DMS 273 treated with DMSO at 0.1 percent for 48 hours (cell line): ENCODE measurements at places on chromosomes 13 and 19.

- DNase-seq, result no peak
These were observed 218.8 kb downstream of the NBEA start for GRCh38 chr13:35160896-35161295.

DNA sequence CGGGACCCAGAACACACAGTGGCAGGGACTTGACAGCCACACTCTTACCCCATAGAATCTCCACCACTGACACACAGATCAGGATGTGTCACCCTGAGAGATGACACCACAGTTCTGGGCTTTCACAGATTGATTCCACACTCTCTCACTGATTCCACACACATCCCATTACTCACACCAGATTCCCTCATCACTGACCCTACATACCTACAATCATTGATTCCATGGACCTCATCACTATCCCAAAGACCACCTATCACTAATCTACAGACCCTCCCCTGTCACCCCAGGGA lies 57.6 kb upstream of the ZNF527 start:
- no peak for DNase-seq

DNA sequence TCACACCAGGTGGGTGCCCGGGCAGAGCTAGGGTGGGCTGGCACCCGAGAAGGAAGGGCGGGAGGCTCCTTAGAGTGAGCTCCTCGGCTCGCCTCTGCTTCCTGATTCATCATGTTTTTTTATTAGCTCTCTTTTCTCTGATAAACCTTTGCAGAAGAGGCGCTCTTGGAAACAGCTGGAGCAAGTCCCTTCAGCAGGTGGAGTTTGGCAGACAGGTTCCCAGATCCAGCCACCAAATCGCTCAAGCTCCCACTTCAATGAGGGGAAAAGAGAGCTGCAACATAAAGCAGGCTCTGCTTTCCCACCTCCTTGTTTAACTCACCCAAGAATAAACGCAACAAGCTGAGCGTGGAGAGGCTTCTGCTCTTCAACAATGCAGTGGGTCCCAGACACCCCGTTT lies 244.8 kb downstream of the TSHZ3 start:
- no peak for DNase-seq

- DNase-seq, result no peak
These were observed 454 bp downstream of the TIMM44 start for GRCh38 chr19:7942981-7943443.

DNA sequence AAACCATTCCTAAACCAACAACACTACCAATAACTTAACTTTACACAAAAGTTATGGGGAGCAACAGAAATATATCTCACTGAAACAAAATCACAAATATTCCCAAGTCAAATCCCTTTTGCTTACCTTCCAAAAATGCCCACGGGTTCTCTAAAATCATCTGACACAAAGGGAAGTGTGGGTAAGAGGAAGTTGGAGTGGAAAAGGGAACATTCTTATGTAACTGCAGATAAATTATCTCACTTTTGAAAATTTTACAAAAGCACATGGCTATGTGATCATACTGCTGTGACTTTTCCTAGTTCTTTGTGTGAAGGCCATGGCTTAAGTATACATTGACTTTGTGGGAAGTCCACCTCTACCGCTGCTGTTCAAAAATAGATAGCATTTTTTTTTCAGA lies 350.5 kb downstream of the GPC6 start:
- no peak for DNase-seq

GRCh38 chr13:59374691-59375090 lies 789.0 kb downstream of the DIAPH3 start:
- DNase-seq, result no peak

GRCh38 chr13:53165261-53165660 lies 136.6 kb downstream of the OLFM4 start:
- DNase-seq, result no peak

- DNase-seq, result no peak
These were observed 396.9 kb downstream of the DLEU7 start for GRCh38 chr13:50446611-50447010.

- DNase-seq, result no peak
These were observed 668.4 kb downstream of the DIAPH3 start for GRCh38 chr13:59495299-59495698.

DNA sequence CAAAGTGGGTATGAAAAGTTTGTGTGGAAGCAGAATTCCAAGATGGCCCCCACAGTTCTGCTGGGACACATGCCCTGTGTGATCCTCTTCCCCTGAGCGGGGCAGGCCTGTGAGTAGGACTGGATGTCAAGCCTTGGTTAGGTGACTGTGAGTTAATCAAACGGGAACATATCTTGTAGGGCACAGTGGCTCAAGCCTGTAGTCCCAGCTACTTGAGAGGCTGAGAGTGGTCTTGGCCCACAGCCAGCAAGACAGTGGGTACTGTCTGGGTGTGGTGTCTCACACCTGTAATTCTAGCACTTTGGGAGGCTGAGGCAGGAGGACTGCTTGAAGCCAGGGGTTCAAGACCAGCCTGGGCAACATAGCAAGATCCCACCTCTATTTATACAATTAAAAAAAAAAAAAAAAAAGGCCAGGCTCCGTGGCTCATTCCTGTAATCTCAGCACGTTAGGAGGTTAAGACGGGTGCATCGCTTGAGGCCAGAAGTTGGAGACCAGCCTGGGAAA lies 6.4 kb downstream of the ZNF653 start:
- no peak for DNase-seq

GRCh38 chr13:107743983-107744382 lies 471.4 kb downstream of the LIG4 start:
- DNase-seq, result no peak

- peak; percentile 68 for DNase-seq
These were observed 589 bp downstream of the ZBTB45 start for GRCh38 chr19:58519087-58519354.

DNA sequence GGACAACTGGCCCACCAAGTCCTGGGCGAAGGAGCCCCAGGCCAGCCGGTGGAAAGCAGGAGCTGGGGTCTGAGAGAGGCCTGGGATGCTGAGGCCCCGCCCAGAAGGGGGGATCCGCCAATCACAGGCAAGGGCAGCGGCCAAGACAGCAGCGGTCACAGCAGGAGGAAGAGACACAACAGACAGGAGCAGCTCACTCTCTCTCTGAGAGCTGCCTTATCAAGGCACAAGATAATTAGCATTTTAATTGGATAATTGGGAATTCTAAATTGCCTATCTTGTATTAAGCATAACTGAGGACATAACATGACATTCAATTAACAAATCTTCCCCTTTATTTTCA lies 46.2 kb downstream of the CEBPG start:
- DNase-seq, result no peak

DNA sequence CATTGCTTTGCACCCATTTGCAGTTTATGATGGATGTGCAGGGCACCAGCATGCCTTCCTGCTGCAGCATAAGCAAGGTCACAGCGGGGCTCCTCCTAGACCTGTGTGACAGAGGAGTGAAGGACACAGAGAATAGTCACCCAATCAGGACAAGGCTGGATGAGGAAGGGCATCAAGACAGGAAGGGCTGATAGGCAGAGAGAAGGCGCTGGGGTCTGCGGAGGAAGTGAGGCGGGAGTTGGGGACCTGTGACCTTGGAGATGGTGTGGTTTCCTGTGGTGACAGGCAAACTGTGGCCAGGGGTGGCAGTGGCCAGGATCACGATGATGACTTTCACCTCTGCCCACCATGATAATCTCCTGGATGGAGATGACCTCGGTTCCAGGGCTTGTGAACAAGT lies 16.4 kb upstream of the KCTD15 start:
- no peak for DNase-seq

DNA sequence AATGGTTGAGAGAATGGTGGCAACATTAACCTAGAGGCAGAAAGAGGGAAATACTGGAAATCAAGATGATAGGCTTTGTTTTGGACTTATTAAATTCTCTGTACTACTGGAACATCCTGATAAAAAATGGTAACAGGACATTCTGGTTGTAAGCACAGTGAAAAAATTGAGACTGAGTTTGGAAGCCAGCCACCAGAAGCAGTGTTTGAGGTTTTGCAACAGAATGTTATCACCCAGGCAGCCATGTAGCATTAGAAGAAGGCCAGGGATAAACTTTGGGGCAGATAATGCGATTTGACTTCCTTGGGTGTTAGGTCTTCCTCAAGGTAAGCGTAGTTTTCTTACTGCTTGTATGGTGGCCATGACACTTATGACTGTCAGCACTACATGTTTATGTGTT lies 307.4 kb downstream of the ATP8A2 start:
- no peak for DNase-seq

GRCh38 chr13:30314069-30314468 lies 6.7 kb upstream of the KATNAL1 start:
- DNase-seq, result no peak

- no peak for DNase-seq
These were observed 37.1 kb downstream of the SMAD9 start for GRCh38 chr13:36882829-36883390.

DNA sequence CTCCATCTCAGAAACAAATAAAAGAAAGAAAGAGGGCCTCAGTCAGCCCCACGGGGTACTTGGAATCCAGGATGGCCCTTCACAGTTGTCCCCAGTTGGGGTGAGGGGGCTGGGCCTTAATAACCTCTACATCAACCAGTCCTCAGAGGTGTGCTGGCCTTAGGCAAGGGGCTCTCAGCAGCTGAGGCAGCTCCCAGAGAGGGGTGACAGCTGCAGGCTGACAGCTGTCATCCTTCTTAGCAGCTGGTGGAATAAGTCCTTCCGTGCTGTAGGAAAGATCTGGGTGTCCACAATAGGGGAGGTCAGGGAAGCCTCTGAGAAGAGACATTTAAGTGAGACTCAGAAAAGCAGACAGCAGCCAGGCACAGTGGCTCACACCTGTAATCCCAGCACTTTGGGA lies 7.4 kb downstream of the BCAM start:
- peak; percentile 43 for DNase-seq

DNA sequence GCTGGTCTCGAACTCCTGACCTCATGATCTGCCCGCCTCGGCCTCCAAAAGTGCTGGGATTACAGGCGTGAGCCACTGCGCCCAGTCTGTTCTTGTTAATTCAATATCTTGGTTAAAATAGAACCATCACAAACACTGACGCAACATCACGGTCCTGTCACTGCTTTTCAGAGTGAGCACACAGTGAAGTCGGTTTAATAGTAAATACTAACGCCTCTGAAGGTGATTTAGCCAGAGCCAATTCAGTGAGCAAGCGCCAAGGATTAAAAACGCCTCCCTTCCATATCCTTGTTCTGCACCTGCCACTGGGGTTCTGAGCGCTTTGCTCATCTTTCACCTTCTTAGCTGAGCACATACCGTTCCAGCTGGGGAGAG lies 30.3 kb downstream of the LAMP1 start:
- DNase-seq, result no peak

- no peak for DNase-seq
These were observed 9.3 kb downstream of the SAFB start for GRCh38 chr19:5632241-5632612.

- DNase-seq, result no peak
These were observed 24.9 kb downstream of the SLC8A2 start for GRCh38 chr19:47446534-47447469.

- DNase-seq, result no peak
These were observed 1544.6 kb downstream of the OLFM4 start for GRCh38 chr13:54573186-54573585.

GRCh38 chr13:52025475-52026245 lies 1.2 kb downstream of the UTP14C start:
- no peak for DNase-seq

- DNase-seq, result no peak
These were observed 555.2 kb upstream of the MIR17HG start for GRCh38 chr13:90792335-90792734.

DNA sequence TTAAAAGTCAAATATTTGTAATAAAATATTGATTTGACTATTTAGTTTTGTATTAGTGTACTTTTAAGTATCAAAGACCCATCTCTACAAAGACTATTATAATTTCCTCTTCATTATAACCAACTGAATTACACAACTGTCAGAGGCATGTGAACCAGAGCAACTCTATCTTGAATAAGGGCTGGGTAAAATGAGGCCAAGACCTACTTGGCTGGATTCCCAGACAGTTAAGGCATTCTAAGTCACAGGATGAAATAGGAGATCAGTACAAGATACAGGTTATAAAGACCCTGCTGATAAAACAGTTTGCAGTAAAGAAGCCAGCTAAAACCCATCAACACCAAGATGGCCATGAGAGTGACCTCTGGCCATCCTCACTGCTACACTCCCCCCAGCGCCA lies 36.2 kb upstream of the ATP12A start:
- DNase-seq, result no peak

DNA sequence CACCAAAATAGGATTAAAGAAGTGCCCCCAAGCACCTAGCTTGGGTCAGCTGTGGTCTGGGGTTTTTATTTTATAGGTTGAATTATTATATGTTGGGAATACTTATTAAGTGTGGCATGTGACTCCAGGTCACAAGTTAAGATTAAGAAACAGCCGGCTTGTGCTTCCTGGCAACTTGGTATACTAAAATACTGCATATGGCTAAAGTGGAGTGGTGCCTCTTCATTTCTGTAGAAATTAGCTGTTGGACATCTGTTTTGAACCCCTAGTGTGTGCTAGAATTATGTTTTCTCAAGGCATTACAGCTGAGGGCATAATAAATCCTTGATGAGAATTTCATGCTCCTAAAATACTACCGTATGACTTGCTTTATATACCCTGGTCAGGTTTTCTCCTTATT lies 286.6 kb downstream of the SHISA2 start:
- DNase-seq, result no peak

DNA sequence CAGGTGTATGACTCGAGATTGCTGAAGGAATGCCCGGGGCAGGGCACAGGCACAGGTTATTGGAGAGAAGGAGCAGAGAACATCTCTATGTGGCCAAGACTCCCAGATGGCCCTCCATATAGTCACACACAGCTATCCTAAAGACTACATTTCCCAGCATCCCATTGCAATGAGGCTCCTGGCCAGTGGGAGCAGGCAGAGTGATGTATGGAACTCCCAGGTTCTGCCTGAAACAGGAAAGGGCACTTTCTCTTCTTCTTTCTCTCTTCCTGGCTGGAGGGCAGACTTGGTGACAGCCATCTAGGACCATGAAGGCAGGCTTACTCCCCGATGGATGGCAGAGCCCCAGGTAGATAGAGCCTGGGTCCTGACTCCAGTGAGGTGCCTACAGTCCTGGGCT lies 13.5 kb downstream of the PPP1R13L start:
- DNase-seq, result no peak

DNA sequence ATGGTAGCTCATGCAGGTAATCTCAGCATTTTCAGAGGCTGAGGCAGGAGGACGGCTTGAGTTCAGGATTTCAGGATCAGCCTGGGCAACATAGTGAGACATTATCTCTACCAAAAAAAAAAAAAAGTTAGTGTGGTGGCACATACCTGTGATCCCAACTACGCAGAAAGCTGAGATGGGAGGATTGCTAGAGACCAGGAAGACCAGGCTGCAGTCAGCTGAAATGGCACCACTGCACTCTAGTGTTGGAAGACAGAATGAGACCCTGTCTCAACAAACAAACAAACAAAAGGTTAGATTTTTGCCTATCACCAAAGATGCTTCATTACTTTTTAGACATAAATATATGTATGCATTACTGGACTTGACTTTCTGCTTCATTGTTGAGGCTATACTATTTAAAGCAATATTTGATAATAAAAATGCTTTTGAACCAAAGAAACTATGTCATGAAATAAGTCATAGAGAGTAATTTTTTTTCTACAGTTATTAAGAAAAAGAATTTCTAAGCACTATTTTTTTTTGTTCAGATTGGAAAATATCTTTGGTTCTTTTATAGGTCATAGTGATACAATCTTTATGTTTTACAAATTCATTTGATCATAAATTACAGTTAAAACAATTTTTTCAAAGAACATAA lies 1180.1 kb upstream of the ATXN8OS start:
- DNase-seq, result no peak

- no peak for DNase-seq
These were observed 1163.1 kb upstream of the MIR17HG start for GRCh38 chr13:90184355-90184754.

GRCh38 chr19:35293363-35293739 lies 1.4 kb downstream of the MAG start:
- no peak for DNase-seq

GRCh38 chr13:34913040-34913439 lies 29.0 kb upstream of the NBEA start:
- DNase-seq, result no peak
